ENCODE measurements at places on chromosomes 16 and 17.

- no peak for DNase-seq
Observed at GRCh38 chr16:10465821-10466220, 80.0 kb downstream of the ATF7IP2 start.

GRCh38 chr16:89787365-89787805 lies 29.1 kb downstream of the FANCA start:
- DNase-seq: no peak

DNA sequence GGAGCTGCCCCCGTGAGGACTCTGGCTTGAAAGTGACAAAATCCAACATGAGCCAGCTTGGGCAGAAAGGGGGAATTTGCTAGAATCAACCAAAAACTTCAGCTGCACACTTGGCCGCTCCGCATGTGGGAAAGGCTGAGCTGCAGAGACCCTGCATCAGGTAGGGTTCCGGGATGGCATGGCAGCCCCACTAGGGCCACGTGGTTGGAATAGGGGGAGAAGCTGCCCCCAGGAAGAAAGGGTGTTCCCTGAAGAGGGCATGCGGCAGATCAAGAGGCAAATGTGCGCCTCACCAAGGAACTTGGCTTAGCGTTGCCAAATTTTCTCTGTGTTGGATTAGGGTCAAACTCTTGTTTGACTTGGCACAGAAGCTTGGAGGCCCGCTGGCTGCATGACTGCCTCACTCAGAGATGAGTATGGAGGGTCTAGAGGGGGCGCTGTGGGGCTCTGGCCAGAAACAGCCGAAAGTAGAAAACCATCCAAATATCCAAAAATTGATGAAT lies 29.2 kb upstream of the WFIKKN2 start:
- DNase-seq: no peak

DNA sequence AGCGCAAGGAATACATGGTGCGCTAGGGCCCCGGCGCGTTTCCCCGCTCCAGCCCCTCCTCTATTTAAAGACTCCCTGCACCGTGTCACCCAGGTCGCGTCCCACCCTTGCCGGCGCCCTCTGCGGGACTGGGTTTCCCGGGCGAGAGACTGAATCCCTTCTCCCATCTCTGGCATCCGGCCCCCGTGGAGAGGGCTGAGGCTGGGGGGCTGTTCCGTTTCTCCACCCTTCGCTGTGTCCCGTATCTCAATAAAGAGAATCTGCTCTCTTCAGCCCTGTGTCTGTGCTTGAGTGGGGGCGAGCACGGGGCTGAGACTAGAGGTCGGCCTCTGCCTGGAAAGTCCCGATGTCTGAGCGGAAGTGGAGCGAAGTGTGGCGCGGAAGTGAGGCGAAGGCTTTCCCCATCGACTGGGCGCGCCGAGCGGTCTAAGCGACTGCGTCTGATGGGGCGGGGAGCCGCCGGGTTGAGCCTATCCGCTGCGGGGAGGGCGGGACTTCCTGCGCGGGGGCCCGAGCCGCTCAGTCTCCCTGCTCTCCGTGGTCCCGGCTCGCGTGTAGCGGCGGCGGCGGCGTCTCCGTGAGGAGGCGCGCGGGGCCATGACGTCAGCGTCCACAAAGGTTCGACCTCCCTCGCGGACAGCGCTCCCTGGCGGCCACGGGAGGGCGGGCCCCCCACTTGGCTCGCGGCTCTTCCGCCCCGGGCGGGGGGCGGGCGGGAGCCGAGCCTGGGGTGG lies 2.0 kb downstream of the RNASEK start:
- DNase-seq: peak; percentile 97

DNA sequence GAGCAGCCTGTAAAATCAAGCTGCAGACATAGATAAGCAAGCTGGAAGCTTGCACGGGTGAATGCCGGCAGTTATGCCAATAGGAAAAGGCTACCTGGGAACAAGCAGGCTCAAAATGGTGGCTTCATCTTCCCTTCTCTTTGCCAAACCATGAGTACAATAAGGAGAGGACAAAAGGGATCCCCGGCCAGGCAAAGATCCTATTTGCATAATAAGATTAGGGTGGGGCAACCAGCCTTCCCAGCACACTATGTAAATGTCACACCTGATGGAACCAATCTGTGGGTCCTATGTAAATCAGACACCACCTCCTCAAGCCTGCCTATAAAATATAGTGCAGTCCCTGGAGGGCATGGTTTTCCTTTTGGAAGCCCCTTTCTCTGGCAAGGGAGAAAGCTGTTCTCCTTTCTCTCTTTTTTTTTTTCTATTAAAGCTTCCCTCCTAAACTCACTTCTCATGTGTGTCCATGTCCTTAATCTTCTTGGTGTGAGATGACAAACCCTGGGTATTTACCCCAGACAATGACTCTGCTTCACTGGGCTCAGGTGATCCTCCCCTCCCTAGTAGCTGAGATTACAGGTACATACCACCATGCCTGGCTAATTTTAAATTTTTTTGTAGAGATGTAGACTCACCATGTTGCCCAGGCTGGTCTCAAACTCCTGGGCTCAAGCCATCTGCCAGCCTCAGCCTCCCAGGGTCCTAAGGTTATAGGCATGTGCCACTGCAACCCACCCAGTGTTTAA lies 44.2 kb downstream of the PSMD12 start:
- DNase-seq: no peak

DNA sequence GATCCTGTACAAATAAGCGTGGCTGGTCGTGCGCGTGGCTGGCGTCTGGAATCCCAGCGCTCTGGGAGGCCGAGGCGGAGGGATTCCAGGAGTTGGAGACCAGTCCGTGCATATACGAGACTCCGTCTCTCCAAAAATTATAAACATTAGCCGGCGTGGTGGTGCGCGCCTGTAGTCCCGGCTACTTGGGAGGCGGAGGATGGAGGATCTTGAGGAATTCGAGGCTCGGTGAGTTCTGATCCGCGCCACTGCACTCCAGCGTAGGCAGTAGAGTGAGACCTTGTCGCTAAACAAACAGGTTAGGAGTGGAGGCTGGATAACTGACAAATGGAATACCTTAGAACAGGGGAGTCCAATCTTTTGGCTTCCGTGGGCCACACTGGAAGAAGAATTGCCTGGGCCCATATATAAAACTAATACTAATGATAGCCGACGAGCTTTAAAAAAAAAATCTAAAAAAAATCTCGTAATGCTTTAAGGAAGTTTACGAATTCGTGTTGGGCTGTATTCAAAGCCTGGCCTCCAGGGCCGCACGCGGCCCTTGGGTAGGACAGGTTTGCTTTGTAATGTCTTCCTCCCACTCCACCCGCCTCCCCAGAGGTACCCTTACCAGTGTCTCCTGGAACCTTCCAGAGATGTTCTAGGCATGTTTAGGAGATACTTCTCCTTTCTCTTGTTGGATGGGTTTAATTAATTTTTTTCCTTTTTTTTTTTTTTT lies 909 bp upstream of the RSL1D1 start:
- DNase-seq: no peak

GRCh38 chr16:4826980-4827379 lies 20.1 kb downstream of the GLYR1 start:
- no peak for DNase-seq

- no peak for DNase-seq
Observed at GRCh38 chr17:10089196-10089804, 109.1 kb downstream of the GAS7 start.

DNA sequence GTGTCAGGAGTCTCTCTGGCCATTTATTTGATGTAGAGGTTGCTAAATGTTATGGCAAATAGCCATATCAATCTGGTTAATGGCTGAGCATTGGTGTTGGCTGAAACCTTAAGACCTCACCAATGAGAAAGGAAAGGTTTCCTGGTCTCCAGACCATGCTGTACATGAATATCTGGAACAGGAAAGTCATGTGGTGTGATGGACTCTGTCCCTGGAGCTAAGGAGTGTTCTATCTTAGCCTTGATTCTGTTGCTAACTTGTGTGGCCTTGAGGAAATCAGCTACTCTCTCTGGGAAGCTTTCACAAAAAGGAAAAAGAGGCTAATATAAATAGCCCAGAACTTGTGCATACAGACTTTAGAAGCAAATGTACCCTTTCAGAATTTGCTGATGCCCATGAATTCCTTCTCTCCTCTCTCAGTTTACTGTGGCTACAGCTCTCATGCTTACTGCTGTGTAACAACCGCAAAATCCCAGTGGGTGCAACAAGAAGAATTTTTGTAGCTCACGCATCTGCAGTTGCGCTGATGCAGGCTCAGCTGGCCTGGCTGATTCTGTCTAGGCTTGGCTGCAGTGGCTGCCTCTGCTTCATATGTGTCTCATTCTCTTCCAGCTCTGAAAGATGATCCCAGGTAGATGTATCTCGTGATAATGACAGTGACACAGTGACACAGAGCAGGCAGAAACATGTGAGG lies 287.5 kb downstream of the NPIPA8 start:
- DNase-seq: no peak

Data from stimulated activated CD4-positive, alpha-beta T cell treated with anti-CD3 and anti-CD28 coated beads, Interleukin-2, amount 100 ng/mL, for 24 hours (primary cell).